Fibroblast of skin of back (primary cell): ENCODE measurements at places on chromosomes 2 and 18.

DNA sequence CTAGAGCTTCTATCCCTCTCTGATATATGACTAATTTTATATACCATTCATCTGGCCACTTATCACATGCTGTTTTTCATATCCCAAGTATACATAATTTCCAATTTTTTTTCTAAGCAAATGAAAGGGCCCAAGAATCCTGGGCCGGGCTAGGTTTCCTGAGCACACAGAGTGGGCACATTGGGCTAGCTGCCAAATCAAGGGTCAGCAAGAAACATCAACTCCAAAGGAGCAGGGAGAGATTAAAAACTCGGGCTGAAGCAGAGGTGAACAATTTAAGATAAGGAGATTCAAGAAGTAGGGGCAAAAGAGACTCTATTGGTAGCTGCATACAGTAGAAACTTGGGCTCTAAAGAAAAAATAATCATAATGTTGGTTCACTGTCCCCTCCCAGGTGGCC is 39.0 kb downstream of the OLA1 start:
- no peak for DNase-seq

DNA sequence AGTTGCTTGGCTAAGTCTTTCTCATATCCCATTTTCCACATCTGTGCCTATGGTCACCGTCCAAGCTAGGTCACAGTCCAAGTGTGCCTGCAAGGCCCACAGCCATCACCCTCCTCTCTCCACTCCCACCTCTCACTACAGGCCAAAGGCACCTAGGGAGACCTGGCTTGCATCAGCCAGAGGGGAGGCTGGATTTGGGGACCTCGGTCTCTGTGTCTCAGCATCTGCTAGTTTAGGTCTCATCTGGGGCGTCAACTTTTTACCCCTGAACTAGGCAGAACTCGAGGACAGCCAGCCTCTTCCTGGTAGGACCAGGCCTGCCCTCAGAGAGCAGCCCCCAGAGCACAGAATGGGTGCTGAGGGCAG is 217.1 kb downstream of the DYSF start:
- no peak for DNase-seq

DNA sequence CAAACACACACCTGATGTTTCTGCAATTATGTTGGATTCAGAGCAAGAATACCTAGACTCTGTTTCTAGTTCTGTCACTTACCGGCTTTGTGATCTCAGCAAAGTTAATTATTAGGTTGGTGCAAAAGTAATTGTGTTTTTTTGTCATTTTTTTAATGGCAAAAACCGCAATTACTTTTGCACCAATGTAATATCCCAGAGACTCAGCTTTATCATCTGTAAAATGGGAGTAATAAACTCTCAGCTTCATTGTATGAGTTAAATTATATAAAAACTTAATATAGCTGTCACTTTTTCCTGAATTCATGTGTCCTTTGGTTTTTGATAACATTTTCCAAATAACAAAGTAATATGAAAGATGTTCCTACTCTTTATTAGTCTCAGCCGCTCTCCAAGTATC is 251.7 kb downstream of the TRIB2 start:
- DNase-seq, result no peak

DNA sequence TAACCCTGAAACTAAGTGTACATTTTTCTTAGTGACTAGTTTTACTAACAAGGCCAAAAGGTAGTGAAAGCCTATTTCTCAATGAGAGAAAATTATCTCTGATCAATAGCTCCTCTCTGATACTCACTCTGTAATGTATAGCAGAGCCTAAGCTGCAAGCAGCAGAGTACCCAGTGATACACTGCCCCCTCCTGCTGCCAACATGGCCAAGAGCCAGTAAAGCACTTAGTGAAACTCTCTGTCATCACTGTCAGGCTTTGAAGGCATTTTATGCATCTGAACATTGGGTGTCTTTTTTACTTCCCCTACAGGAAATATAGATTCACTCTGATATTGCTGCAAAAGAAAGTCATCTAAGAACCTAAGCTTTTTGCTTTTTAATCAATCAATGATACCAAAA is 784.1 kb upstream of the CDH7 start:
- DNase-seq, result peak; percentile 16

GRCh38 chr2:149152469-149152953 is 114.0 kb downstream of the LYPD6B start:
- DNase-seq, result no peak

DNA sequence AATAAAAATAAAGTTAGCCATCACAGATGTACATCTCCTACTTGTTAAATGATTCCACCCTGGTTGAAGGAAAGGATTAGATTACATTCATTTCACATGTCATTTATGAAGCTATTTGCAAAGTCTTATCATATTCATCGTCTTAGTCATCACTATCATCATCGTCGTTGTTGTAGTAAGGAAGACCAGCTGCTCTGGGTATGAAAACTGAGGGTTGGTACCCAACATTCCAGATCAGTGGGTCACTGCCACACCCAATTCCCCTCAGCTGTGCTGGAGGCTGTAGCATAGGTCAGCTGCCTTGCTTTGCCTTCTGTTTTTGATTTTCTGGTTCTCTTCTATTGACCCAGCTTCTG is 20.9 kb upstream of the CCBE1 start:
- peak; percentile 99 for DNase-seq

DNA sequence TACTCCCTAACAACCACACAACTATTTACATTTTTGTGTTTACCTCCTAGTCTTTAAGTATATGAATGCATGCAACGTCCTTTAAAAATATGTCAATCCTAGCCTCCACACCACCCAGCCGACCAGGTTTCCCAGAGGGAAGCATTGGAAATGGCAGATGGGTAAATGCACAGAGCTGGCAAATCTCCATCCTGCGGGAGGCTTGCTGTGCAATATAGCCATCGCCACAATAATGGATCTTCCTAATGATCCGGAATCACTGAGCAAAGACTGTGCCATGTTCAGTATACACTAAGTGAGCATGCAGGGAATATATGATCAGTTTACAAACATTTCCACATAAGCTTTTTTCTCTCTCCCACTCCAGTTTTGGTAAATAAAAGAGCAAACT is 131.8 kb downstream of the NEDD4L start:
- no peak for DNase-seq
